ENCODE measurements at places on chromosomes 11 and 22.
A peak's percentile ranks its signal among the peaks of the same experiment; 100 is the strongest.

DNA sequence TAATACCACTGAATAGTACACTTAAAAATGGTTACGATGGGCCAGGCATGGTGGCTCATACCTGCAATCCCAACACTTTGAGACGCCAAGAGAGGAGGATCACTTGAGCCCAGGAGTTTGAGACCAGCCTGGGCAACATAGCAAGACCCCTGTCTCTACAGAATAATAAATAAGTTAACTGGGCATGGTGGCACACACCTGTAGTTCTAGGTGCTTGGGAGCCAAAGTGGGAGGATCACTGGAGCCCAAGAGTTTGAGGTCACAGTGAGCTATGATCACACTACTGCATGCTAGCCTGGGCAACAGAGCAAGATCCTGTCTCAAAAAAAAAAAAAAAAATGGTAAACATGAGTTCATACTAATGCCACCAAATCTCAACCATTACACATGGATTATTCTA lies 61.3 kb downstream of the CD6 start:
- DNase-seq: no peak

DNA sequence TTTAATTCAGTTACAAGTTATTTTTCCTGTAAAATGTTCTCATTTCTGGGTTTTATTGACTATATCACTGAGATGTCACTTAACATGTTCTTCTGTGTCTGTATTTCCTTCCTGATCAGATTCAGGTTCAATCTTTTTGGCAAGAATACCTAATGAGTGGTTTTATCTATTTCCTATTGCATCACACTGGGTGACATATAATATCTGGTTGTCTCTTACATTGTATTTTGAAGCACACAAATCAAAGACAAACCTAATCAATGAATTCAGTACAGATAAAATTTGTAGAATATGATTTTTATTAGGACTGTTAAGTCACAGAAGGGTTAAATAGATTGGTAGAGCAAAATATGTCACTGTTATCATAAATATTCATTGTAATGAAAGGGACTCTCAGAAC lies 60.4 kb downstream of the BCL2L13 start:
- DNase-seq: no peak

DNA sequence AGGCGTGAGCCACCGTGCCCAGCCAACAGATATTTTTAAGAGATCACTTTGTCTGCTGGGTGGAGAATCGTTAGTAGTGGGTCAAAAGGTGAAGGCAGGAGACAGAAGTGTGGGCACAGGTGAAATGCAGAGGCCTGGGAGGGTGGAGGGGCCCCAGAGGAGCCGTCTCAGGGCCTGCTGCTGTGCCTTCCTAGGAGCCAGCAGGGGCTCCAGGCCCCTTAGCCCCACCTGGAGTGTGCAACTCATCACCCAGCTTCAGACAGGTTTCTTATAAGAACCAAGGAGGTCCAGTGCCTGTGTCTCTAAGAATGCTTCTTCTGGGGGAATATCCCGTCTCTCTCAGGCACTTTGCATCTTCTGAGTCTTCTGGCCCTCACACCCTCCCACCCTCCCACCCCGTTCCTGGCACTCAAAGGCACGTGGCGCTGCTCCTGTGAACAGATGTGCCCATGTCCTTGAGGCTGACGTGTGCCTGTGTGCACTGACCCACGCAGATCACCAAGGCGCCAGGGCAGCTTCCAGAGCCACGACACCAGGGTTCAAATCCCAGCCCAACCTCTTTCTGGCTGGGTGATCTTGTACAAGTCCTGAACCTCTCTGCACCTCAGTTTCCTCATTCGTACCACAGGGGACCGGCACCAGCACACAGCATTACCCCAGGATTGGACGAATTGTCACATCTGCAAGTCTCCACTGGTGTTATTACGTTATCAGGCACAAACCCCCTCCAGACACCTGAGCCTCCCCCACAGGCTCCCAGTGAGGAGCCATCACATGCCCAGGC lies 3.4 kb downstream of the ARSA start:
- DNase-seq: no peak

DNA sequence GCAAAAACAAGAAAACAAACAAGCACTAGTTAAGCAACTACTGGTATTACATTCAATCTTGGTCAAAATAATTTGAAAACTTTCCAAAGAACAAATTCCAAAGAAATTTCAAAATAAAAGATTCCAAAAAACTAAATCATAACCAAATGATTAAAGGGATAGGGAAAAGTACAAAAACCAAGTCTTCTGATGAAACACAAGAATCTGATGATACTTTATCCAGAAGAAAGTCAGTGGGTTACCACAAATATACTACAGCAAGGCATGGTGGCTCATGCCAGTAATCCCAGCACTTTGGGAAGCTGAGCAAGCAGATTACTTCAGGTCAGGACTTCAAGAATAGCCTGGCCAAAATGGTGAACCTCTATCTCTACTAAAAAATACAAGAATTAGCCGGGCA lies 59.1 kb downstream of the NUP98 start:
- no peak for DNase-seq

- DNase-seq: no peak
Observed at GRCh38 chr22:22883090-22883727, 4.4 kb upstream of the IGLL5 start.

DNA sequence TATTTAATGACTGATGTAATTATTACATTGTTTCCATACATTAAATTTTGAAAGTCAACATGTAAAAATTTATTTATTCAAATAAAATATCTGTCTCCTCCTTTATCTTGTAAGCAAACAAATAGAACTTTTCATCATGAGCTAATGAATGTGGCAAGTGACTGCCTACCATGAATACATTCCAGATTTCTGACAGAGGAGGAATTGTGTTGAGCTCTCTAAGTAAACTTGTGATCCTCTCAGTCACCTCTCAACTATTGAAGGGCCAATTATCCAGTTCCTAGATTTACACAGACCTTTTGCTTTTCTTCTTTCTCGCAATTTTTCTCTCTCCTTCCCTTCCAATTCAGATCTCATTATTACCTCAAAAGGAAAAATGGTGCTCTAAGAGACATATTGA lies 21.5 kb downstream of the PRRG4 start:
- DNase-seq: no peak

DNA sequence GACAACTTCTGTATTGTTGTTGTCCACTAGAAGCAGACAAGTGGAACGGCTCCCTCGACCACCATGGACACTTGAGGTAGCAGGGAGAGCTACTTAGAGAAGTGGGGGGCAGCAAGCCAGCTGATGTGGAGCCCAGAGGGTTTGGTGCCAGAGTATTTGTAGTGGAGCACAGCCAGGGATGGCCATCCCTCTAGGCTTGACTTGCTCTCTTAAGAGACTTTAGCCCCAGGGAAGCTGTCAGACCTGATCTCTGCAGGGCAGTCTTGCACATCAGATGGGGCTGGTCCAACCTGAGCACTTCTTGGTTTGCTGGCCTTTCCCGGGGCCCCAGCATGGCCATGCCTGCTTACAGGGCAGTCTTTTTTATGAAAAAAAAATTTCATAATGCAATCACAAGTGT lies 15.0 kb upstream of the TMEM135 start:
- no peak for DNase-seq

- DNase-seq: no peak
Observed at GRCh38 chr11:130454491-130455252, 6.2 kb downstream of the ADAMTS15 start.

DNA sequence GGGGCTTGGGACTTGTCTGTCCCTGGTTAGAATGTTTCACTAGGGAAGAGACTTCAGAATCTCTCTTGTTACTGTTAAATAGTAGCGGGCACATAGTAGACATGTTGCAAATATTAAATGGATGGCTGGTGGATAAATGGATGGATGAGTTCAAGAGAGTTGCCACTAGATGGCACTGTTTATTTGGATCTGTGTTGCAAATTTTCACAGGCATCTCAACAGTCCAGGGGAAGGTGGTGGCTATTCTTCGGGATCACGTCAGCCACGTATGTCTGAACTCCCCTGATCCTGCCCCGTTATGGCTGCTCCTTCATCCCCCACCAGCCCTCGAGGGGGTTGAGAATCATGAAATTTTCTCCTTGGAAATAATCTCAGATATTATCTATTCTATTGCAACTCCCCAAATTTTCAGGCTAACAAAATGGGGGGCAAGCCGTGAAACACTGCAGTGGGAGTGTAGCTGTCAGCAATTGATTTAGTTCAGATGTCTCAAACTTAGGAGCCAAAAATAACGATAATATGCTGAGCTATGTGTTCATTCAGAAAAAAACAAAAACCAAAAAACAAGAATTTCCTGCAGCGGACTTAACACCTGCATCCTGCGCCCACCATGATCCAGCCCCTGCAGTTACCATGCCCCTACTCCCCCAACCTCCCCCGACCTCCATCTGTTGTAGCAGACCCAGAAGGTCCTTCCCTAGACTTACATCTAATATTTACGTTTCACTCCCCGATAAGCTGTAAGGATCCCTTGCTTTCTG lies 29.1 kb upstream of the BIRC3 start:
- peak; percentile 92 for DNase-seq

GRCh38 chr11:15884777-15885540 lies 471.4 kb downstream of the SOX6 start:
- DNase-seq: no peak

DNA sequence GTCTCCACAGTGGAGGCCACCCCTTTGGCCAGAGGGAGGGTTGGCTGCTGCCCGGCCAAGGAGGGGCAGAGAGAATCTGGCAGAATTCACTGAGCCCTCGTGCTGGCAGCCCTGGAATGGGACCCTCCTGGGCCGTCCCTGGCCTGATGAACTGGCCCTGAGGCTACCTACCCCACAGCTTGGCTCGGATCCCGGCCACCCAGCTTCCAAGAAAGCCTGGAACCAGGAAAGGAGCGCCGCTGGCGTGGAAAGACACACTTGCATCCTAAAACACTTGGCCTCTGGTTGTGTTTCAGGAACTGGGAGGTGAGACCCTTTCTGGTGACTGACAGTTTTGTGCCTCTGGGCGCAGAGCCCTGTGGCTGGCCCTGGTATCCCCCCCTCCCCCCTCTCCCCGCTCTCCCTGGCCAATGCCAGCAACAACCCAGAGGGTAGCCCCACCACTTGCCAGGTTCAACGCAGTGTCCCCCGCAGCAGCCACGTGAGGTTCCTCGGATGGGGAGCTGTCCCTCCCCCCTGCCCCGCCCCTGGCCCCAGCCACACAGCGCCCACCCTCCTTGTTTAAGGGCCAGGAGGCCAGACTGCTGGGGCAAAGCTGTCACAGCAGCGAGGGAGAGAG lies 693 bp downstream of the NFAM1 start:
- peak; percentile 47 for DNase-seq

GRCh38 chr11:87840786-87841185 lies 334.5 kb downstream of the RAB38 start:
- no peak for DNase-seq

DNA sequence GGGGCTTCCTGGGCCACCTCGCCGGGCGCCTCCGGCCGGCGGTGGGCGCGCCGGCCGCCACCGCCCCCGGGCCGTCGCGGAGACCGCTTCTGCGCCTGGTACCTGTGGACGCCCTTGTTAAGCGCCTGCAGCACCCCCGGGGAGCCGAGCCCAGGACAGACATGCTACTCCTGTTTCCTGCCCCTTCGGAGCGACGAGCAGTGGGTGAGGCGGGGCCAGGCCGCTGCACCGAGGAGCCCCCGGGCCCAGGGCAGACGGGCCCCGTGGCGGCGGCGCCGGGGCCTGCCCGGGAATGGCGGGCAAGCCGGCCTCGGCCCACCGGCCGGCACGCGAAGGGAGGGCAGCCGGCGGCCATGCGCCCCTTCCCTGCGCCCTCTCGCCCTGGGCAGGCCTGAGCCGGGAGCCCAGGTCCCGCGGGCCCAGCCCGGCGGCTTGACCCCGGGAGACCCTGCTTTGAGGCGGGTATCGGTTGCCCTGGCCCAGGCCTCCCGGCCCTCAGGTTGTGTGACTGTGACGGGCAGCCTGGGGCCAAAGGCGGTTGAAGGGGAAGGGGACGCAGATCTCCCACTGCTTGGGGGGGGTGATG lies 789 bp upstream of the KDM2A start:
- DNase-seq: peak; percentile 52

- no peak for DNase-seq
Observed at GRCh38 chr11:515131-515530, 8.1 kb upstream of the RNH1 start.

- no peak for DNase-seq
Observed at GRCh38 chr11:58898106-58898505, 41.2 kb upstream of the GLYATL1 start.

DNA sequence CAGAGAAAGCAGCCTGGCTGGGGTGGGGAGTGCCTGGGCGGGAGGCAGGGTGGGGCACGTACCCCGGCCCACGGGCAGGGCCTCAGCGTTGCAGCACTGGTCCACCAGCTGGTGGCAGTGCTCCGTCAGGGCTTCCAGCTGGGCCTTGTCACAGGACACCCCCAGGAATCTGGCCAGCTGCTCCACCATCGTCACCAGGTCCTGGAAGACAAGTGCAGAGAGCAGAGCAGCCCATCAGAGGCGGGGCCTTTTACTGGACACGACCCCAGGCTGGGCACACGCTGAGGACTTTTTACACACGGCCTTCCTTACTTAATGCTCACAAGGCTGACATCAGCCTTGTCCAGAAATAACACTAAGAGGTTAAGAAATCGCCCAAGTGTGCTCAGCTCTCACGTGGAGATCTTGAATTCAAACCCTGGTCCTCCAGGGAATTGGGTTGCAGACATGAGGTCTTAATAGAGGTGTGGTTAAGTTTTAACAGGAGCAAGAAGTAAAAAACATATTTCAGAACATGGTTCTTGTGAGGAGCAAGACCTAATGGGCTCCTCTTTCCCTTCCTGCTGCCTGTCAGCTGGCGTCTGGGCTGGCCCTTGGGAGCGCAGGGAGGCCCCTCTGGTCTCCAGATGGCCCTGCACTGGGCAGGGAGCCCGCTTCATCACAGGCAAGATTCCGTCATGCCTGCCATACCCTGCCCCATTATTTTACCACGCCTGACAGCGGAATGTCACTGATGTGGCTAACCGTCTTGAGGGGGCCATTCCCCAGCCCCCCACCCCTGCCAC lies 17.1 kb upstream of the EFCAB6 start:
- DNase-seq: no peak

All from suppressor macrophage (primary cell).